CD4-positive, alpha-beta T cell treated with Interleukin-4 for 1 hour (primary cell): ENCODE measurements at places on chromosomes 6 and 20.

- no peak for DNase-seq
These were observed 3.7 kb upstream of the CMTR1 start for GRCh38 chr6:37429352-37429750.

DNA sequence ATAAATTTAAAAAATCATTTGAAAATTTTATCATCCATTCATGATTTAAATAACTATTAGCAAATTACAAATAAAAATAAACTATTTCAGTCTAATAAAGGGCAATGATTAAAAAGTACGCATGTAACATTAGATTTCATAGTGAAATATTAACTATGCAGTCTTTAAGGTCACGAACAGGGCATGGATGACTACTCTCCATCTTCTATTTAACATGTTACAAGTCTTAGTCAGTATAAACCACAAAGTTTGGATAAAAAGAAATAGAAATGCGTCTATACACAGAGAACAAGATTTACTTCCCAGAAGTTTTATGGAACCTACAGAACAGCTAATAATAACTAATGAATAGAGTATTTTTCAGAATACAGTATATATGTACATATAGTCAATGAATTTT is 1016.0 kb downstream of the EYS start:
- no peak for DNase-seq

GRCh38 chr6:110799189-110799588 is 16.1 kb downstream of the CDK19 start:
- no peak for DNase-seq

- no peak for DNase-seq
These were observed 45.8 kb upstream of the DST start for GRCh38 chr6:56688521-56688920.

GRCh38 chr6:43713643-43714310 is 26.2 kb upstream of the MRPS18A start:
- no peak for DNase-seq

DNA sequence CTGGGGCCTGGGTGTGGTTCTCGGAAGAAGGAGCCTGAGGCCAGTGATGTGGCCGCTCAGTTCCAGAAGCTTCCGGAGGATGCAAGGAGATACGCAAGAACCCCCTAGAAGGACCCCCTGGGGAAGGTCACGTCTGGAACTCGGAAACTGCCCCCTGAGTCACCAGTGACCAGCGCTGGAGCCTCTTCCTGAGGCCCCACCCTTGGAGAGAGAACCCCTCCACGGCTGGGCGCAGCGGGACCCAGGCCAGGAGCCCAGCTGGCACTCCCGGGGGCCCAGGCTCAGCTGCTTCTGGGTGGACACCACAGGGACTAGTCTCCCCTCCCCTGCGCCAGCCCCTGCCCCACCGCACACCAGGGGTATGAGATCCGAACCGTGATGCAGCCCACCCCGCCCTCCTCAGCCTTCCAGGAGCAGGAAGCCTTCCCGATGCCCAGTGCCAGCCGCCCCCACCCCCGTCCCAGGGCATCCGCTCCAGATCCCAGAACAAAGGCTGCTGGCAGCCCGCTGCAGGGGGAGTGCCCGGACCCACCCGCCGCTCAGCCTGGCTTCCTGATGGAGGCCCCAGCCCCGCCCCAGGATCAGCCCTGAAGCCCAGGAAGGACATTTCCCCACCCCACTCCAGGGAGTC is 7.5 kb downstream of the LAMA5 start:
- DNase-seq: no peak

DNA sequence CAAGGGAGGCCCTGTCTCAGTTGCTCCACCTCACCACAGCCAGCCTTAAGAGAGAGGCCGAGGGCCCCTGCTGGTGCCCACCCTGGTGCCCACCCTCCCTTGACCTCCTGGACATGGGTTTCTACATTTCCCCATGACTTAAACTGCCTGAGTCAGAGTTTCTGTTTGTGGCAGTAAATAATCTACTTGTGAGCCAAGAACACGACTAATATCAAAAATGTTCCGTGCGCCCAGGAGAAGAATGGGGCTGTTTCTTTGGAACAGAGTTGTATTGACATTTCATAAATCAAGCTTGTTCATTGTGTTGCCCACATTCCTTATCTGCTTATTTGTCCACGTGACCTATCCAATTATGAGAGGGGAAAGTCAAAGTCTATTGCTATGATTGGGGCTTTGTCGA is 143.5 kb downstream of the ANKRD60 start:
- no peak for DNase-seq

DNA sequence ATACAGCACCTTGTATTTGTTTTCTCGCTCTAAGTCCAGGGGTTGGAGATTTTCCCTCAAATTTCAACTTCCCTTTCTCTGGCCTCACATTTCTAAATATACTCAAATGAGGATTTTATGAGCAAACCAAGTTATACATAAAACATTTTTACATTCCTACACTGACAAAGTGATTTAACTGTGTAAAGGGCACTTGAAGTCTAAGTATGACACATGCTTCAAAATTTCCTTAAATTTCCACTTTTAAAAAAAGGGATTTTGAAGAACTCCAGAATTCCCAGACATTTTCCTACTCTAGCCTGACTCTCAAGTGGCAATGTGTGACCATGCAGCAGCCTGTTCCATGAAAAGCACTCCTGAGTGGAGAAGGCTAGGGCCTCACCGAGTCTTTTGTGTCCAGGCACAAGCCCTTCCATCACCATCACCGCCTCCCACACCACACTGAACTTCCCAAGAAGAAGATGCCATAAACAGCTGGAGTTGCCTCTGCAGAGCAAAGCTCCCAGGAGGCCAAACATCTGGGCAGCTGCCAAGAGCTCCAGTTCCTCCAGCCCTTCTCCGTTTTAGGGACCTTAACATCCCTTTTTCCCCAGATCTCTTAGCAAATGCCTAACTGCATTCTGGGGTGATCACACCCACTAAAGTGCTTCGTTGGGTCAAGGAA is 68.9 kb downstream of the NCR2 start:
- DNase-seq: no peak

DNA sequence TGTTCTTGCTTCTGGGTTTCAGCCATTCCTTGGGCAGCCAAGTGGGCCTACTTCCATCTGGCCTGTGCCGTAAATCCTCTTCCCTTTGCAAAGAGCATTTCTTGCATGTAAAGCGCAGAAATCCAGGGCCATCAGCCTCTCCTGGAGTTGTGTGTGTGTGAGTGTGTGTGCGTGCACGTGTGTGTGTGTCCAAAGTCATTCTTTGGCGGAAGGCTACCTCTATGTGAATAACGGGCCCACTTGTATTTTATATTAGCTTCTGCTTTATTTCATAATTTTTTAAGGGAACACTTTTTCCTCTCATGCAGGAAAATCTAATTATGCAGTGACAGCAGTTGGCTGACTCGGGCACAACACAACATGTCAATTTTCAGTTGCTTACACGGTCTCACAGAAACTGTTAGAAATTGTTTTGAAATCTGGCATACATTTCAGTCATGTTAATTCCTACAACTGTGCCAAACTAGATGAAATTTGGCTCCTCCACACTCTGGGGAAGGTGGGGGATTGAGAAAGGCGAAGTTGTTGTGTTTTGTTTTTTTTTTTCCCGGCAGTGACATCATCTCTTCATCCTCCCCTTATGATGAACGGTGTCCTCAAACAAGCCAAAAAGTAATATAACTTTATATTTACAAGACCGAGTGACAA is 223.7 kb upstream of the TSHZ2 start:
- no peak for DNase-seq

GRCh38 chr6:136351518-136352110 is 62.0 kb upstream of the BCLAF1 start:
- DNase-seq: no peak
